ENCODE measurements at places on chromosomes 2 and 18. TPM values are rescaled to one million over a fixed set of nuclear protein-coding genes. Genes with fewer than 3 reads are reported as not detected.

The KIAA2012 gene
- total RNA-seq: not detected

The CFAP65 gene
- 0.14 TPM for total RNA-seq

The FAM228A gene
- not detected for total RNA-seq

The WDR75 gene
- 39.2 TPM for total RNA-seq

The IL1B gene
- 0.18 TPM for total RNA-seq

The PFN4 gene
- total RNA-seq: 1.2 TPM

The LRRC30 gene
- total RNA-seq: not detected

The UGT1A8 gene
- total RNA-seq: not detected

The TEX51 gene
- not detected for total RNA-seq

The CXCR4 gene
- total RNA-seq: 0.43 TPM

The SRD5A2 gene
- not detected for total RNA-seq

The SPP2 gene
- not detected for total RNA-seq

The CABLES1 gene
- 12.6 TPM for total RNA-seq

The TRIM43 gene
- total RNA-seq: not detected

The DOK6 gene
- total RNA-seq: not detected

The DCAF17 gene
- total RNA-seq: 9.6 TPM

The SIGLEC15 gene
- total RNA-seq: 0.09 TPM

The BOLL gene
- not detected for total RNA-seq

The SERPINB12 gene
- total RNA-seq: not detected

The SERPINB5 gene
- 0.16 TPM for total RNA-seq

The SLC5A7 gene
- total RNA-seq: not detected

Measured in A549 treated with CpdA at 1 μM for 4 hours (cell line).